ENCODE measurements at places on chromosomes 3 and 15.

- DNase-seq, result no peak
Observed at GRCh38 chr3:169227911-169228310, 435.6 kb downstream of the MECOM start.

DNA sequence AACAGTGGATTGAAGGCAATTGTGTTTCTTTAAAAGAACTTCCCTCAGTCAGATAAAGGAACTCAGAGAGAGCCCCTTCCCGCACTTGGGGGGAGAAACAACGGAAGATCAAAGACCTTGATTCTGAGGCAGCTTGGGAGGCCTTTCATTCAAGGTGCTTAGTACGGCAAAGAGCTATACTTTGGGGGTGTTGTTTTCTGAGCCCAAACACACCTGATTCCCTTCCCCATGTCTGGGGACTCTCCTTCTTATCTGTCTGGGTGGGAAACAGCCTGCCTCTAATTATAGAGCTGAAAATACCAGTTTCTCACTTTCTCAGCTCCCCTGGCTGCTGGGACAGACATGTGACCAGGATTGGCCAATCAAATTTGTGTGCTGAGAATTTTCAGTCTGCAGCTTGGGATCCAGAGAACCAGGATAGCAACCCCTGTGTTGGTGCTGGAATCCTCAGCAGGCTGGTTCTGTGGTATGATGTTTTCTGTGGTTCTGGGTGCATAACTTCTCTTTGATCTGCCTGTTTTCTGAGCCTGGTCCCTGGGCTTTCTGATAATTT lies 19.4 kb upstream of the IQCF6 start:
- DNase-seq, result no peak

- DNase-seq, result no peak
Observed at GRCh38 chr15:89349206-89349558, 14.6 kb upstream of the POLG start.

- no peak for DNase-seq
Observed at GRCh38 chr3:43176666-43177065, 70.8 kb upstream of the POMGNT2 start.

DNA sequence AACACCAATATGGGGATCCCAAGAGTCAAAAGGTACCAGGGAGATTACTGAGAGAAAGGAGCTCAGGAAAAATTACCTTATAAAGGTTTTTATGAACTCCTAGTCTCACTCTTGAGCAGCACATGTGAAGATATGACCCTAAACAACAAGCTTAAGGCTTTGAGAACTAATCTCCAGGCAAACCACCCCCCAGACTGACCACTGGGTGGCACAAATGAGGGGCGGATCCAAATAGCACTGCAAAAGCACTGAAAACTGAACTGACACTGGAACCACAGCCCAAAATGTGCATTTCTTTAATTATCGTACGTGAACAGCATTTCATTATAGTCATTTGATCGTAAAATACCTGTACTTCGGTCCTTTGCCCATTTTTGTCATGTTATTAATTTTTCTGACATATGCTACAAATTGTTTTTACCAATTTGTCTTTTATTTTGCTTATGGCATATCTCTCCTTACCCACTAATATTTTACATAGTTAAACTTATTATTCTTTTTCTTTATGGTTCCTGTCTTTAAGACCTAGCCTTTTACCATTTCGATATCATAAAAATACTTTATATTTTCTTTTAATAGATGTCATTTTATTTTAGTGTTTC lies 31.5 kb upstream of the TFDP2 start:
- no peak for DNase-seq

DNA sequence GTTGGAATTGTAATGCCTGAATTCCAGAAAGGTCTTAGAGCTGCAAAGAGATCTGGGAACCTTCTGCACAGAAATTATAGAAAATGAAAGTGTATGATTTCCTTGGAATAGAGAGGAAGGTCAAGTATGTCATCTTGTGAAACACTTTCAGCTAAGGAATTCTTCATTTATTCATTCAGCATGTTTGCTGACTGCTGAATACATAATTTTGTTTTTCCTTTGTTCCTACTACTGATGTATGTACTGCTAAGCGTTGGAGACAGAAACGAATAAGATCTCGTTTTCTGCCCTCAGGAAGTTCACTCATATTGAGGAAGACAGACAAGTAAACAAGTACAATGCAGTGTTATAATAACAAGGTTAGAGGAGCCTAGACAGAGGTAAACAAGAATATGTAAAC lies 14.3 kb upstream of the IL20RB start:
- no peak for DNase-seq

DNA sequence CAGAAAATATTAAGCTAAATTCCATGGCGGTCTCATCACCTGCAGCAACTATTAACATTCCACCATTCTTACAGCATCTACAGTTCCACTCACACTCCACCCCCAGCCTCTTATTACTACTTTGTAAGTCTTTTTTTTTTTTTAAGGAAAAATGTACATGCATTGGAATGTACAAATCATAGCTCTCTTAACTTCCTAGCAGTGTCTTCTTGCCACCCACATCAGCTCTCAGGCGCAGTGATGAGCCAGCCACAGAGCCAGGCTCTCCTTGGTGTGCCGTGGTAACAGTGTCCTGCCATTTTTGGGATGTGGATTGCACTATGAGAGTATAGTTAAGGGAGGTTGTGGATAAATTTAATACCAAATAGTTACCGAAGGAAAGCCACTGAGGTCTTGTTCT lies 17.8 kb downstream of the ABHD17C start:
- DNase-seq, result no peak

- no peak for DNase-seq
Observed at GRCh38 chr3:15822281-15822680, 24.5 kb upstream of the ANKRD28 start.

DNA sequence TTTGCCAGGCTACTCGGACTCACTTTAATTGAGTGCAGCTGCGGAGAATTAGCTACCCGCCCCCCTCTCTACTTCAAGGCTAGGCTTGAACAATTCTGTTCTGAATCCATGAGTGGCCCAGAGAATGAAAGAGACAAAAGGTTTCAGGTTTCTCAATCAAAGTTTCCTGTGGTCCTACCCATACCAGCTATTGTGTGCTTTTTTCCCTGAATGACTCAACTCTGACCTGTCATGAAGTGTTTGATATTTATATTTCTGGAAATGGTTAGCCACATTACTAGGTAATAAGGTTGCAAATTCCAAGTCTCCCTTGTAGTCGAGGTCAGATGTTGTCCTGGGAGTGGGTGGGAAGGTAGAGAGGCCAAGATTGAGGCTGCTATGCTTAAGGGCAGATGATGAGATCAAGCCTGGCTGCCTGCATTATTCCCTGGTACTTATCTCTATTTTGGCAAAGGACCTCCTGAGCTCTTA lies 392.7 kb upstream of the TBL1XR1 start:
- DNase-seq, result no peak

DNA sequence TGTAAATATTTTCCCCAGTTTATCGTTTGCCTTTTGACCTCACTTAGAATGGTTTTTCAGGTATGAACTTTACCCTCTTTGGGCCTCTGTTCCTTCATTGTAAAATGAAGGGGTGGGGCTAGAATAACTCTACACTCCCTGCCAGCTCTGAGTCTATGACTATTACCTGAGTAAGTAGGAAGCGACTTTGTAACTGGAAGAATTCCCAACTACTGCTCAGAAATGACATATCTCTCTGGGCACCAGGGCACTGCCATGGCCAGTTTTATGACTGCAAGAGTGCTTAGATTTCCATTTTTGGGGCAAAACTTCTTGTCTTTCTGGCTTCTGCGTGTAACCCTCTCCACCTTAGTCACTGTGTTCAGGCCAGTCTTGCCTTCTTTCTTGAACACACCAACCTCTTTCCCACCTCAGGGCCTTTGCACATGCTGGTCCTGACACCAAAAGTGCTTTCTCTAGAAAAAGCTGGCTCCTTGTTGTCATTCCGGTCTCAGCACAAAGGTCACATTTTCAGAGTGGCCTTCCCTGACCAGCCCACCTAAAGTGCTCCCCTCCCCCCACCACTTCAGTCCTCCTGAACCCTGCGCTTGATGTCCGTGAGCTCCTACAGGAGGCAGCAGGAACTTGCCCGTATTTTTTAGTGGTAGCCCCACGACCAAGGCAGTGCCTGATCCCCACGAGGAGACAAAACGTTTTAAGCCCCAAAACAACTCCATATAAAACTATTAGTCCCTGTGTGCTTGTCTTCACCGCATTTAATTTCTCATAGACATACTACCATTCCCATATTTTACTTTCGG lies 25.6 kb downstream of the CDCP1 start:
- no peak for DNase-seq

- no peak for DNase-seq
Observed at GRCh38 chr15:88225461-88225860, 31.1 kb downstream of the NTRK3 start.
